Naive thymus-derived CD8-positive, alpha-beta T cell (primary cell): ENCODE measurements at places on chromosomes 3 and 15. TPM values are rescaled to one million over a fixed set of nuclear protein-coding genes. Genes with fewer than 3 reads are reported as not detected.

DNA sequence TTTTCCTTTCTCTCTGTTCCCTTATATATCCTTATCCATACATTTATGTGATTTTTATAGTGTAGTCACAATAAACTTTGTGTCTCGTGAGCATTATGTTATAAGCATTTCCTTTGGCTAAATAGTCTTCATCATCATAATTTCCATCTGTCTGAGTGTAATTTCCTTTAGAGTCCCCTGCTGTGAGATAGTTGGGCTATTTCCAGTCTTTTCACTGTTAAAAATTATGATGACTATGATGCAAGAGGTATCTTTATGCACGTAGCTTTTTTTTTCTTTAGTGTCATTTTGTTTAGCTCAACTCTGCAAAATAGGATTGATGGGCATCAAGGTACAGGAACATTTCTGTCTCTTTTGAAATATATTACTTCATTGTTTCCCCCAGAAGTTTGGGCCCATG lies 26.9 kb upstream of the CA12 start:
- DNase-seq: no peak

- DNase-seq: no peak
Measured at GRCh38 chr15:76336254-76337058, at the start of gene ISL2. Gene ISL2, plus strand, starts transcription at chr15:76336773. Its CDS starts 111 bp downstream, at chr15:76336884.

DNA sequence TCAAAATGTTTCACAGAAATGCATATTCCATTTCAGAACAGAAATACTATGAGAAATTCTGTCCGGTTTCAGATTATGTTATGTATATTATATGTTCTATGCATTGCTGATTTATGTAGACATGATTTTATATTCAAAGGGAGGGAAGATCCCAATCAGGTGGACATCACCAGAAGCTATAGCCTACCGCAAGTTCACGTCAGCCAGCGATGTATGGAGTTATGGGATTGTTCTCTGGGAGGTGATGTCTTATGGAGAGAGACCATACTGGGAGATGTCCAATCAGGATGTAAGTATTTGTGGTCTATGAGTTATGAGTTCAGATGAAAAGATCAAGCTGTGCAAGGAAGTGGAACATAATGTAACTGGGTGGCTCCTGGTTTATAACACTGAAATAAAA lies 341.7 kb downstream of the EPHA3 start:
- DNase-seq: no peak

DNA sequence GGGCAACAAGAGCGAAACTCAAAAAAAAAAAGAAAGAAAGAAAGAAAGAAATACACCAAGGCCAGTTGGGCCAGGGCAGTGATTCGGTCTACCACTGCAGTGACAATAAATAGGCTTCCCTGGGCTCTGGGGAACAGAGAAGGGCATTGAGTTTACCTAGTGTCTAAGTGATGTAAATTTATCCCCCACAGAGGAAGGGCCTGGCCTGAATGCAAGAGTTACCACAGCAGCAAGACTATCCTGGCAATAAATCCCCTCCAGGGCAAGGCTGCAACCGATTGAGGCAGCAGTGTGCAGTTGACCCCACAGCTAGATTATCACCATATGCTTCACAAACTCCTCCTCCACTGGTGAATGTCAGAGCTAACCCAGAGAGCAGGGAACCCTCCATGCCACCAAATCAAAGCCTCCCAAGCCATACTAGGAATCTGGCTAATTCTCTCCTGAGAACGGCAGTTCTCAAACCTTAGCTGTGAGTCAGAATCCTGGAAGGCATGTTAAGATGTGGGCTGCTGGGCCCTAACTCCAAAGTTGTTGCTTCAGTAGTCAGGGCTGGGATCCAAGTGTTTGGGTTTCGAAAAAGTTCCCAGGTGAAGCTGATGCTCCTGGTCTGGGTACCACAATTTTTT lies 64.3 kb upstream of the GATM start:
- DNase-seq: no peak

DNA sequence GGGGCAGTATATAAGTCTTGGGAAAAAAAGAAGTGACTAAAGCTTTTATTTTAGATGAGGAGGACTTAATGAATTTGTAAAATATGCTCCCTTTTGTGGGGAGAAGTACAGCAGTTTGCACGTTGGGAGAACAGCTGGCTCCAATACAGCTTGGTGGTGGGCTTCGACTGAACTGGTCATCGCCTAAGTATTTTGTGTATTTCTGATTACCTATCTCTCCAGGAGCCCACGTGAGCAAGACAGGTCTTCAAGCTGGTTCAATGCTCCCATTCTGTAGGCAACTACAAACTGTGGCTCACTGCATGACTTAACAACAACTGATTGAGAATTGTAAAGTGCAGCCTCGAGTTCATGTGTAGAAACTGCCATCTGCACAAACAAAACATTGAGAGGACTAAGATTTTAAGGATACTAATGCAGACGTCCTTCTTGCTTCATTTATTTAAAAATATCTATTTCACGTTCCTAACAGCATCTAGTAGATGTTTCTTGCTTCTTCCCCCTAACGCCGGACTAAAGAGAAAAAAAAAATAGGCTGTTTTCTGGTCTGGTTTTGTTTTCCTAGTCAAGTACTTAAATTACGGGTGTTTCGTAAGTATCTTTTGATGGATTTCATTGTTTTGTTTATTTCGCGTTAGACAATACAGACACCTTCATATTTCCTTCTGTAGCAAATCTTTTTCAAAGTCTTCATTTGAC lies 1.4 kb upstream of the GREM1 start:
- no peak for DNase-seq

DNA sequence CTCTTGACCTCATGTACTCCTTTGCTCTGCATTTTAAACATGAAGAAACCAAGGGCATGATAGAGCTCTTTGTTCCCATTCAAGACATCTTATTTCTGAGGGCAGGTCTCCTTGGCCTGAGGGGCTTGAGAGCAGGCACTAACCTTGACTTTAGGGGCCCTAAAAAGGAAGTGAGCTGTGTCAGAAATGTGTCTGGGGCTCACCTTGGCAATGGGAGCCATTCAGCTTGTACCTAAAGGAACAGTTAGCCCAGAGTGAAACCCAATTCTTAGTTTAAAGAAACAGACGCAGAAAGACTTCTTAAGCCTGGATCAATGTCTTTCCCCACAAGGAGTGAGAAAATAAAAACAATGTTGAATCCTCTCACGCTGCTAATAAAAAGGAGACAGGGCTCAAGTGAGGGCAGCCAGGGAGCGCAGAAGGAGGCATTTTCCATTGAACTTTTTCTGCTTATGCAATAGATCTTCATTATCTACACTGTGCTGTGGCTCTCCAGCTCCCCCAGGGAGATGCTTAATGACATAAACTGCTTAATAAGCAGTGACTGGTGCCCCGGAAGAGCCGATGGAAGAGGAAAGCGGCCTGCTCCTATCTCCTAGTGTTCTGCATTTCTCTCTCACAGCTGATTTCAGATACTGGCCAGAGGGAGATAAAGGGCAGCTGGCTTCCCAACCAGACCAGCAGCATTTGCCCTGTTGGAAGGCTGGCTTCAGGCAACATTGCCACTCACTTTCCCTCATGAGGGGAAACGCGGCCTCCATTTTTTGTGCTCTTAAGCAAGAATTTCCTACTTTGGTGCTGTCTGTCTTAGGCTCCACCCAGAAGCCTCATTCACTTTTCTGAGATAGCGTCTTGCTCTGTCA lies 152.0 kb downstream of the OPA1 start:
- DNase-seq: no peak

DNA sequence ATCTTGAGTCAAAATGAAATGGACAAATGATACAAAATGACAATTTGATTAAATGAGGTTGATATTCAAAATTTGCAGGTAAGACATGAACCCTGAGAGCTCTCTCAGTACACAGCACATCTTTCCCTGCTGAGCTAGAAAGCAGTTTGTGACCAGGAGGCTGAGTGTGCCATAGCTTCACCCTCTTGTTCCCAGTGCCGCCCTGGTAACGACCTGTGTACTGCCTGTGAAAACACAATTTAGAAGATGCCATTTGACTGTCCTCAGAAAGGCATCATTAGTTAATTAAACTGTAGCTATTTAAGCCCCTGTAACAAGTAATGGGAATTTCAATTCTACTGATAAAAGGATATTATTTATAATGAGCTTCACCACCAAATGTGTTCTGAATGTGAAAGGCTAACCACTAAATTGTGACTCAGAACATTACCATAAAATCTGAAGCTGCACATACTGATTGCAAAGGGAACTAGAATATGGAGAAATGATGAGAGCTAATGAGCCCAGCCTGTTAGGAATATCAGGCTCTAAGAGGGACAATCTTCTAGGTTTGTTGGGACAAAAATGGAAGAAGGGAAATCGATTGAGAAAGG lies 212.9 kb upstream of the ARPP21 start:
- no peak for DNase-seq

GRCh38 chr3:156181509-156181908 lies 61.1 kb downstream of the KCNAB1 start:
- no peak for DNase-seq

DNA sequence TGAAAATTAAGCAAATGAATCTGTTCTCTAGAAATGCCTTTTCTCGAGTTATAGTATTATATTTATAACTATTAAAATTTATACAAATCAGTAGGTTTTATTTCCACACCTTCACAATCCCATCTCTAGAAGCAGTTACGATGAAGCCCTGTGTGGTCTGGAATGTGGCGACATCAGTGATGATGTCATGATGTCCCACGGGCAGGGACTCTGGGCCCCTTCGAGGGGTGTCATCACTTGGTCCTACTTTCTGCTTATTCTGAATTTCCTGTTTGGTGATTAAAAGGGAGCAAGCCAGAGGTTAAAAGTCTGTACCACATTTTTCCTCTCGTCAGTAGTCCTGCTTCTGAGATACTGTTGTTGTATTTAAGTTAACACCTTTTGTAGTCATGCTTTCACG lies 67.4 kb downstream of the PIK3R4 start:
- no peak for DNase-seq

GRCh38 chr3:10116138-10116460 lies 624 bp downstream of the BRK1 start:
- DNase-seq: no peak

- no peak for DNase-seq
Measured at GRCh38 chr3:127658234-127658633, 14.5 kb upstream of the ABTB1 start.

DNA sequence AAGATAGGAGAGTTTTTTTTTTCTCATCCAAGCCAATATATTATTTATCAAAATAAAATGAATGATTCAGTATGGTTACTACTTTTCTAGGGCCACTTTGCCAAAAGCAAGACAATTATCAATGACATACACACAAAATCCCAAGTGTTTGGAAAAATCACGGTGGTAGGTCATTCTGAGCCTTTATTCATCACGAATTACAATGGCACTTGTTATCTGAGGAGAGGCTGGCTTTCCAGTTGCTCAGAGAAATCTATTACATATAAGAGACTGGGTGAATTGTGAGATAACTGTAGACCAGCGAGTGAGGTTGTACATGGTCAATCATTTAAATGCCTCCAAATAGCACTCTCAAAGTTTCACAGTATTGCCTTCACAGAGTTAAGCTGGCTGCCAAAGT lies 20.4 kb upstream of the FGF12 start:
- no peak for DNase-seq

DNA sequence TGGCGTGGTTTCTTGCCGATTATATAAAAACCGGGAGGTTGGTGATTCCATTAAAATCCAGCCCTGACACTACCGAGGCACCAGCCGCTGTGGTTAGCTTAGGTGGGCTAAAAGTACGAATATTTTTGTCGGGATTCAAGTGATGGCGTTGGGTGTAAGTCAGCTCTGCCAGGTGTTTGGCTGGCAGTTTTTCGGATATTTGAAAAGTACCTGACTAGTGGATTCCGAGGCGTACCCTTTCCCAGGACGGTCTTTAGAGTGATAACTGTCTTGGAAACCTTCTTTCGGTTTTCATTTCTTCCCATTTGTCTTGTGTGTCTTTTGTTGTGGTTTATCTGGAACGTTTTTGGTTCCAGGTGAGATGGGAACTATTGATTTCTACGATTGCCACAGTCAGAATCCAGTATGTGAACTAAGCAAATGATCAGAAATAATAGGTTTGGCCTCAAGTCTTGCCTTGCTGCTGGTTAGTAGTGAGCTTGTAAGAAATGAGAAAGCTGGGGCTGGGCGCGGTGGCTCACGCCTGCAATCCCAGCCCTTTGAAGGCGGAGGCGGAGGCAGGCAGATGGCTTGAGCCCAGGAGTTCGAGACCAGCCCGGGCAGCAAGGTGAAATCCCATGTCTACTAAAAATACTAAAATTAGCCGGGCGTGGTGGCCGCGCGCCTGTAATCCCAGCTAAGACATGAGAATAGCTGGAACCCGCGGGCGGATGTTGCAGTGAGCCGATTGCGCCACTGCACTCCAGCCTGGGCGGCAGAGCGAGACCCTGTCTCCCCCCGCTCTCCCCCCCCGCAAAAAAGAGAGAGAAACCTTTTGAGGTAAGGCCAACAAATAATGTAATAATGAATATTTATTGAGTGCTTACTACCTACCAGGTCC lies 1.4 kb downstream of the FYTTD1 start:
- DNase-seq: no peak

DNA sequence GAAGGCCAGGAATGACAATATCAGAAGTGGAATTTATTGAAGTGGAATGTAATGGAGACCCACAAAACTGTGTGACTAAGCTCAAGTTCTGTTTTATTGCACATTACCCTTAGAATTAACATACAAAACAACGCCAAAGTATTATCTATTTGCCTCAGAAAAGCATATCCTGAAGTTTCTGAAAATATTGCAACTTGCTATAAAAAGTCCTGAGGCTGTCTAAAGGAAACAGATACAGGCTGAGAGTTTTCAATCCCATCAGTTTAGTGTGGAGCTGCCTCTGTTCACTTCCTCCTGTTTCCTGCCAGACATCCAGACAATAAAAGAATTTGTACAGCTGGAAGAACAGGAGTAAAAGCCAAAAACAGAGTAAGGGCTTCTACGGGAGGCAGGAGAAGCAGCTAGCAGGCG lies 108.8 kb downstream of the FBN1 start:
- DNase-seq: no peak

DNA sequence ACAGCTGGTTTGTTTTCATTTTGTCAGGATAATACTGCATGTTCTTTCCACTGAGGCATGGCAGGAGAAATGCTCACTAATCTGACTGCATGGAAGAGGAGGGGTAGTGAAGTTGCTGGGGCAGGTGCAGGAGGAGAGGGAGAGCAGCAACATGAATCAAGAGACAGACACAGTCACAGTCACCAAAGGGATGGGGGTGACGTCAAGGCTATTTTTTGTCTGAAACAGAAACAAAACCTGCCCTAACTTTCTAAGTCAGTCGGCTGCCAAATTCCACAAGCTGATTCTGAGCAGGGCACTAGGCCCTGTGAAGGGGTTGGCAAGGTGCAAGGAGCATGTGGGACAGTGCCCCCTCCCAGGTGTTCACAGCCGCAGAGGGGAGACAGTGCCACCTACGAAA lies 186.6 kb upstream of the NSMCE3 start:
- no peak for DNase-seq

- peak; percentile 31 for DNase-seq
Measured at GRCh38 chr3:187919048-187919447, 173.8 kb upstream of the BCL6 start.

DNA sequence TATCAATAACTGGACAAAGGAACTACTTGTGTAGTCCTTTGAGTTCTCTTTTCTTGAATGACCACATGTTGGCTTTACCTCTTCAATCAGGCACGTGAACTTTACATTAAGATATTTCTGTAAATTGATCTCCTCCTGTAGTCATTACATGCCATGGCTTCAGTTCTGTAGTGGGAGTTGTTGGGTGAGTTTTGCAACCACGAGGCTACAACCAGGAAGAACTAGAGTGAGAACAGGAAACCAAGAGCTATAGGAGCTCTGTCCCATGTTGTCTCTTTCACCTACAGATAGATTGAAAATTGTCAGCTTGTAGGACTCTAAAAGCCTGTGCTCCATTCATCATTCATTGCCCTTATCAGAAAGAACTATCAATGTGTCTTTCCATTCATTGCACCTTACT lies 2.0 kb downstream of the RSRC1 start:
- no peak for DNase-seq

STRIT1 gene
- total RNA-seq: not detected

ZNF620 gene
- 3.9 TPM for total RNA-seq

GPR62 gene
- total RNA-seq: not detected

GRIP2 gene
- total RNA-seq: not detected

AHSG gene
- total RNA-seq: not detected

ZNF502 gene
- total RNA-seq: 6.1 TPM
